Adipose tissue (tissue), 3 donors: ENCODE measurements at places on chromosomes 3 and 15. TPM values are rescaled to one million over a fixed set of nuclear protein-coding genes. Genes with fewer than 3 reads are reported as not detected.

RARRES1 gene
- polyA plus RNA-seq = 7.3 TPM

CCDC39 gene
- 0.11 TPM for polyA plus RNA-seq

CD200R1 gene
- 1.1 TPM for polyA plus RNA-seq

CSPG5 gene
- 0.30 TPM for polyA plus RNA-seq

UNC13C gene
- not detected for polyA plus RNA-seq

IL12A gene
- polyA plus RNA-seq = 0.13 TPM

ASB7 gene
- polyA plus RNA-seq = 4.2 TPM

OR4M2 gene
- polyA plus RNA-seq = not detected
